ENCODE measurements at places on chromosomes 2 and 18. TPM values are rescaled to one million over a fixed set of nuclear protein-coding genes. Genes with fewer than 3 reads are reported as not detected.

Gene TXNDC2
- 0.16 TPM for total RNA-seq

Gene TEX261
- total RNA-seq = 11.8 TPM

Gene XIRP2
- total RNA-seq = 0.09 TPM

Gene ACP1
- total RNA-seq = 62.1 TPM

Gene SH3RF3
- 8.4 TPM for total RNA-seq

Gene PDE1A
- total RNA-seq = 34.9 TPM

Gene IL1RN
- total RNA-seq = 1.1 TPM

Gene PSMA8
- total RNA-seq = not detected

Gene SLC14A1
- total RNA-seq = 5.6 TPM

Gene KIF1A
- under 0.01 TPM for total RNA-seq

Gene PREPL
- 31.3 TPM for total RNA-seq

Gene GKN1
- not detected for total RNA-seq

All from fibroblast of the aortic adventitia (primary cell).